ENCODE measurements at places on chromosomes 11 and 22.

DNA sequence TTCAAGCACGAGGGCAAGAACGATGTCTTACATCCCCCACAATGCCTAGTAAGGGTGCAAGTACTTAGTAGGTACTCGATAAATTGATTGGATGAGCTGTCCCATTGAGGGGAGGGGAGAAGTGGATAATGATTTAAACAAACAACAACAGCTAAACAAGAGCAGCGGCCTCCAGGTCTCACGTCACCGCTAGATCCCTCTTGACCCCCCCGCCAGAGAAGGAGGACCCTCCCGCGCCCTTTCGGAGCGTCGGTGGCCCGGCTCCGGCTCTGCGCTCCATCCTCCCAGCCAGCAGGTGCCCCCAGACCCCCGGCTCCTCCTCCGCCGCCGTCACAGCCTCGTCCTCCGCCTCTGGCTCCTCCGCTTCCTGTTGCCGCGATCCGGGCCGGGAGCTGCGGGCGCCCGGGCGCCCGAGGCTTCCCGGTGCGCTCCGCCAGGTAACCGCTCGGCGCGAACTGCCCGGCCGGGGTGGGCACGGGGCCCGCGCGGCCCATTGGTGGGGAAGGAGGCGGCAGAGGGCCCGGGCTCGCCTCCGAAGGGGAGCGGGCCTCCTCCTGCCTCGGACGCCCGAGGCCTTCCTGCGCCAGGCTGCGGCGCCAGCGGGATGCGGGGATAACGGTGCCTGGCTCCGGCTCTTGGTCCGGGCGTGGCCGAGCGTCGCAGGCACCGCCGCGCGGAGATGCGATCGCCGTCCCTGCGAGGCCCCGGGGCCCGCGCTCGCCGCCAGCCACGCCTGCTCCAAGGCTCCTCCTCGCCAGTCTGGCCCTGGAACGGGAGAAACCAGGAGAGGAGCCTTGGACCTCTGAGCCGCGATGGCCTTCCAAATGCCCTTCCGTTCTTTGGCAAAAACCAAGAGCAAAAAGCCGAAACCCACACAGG is at the start of gene TLCD5:
Gene TLCD5, plus strand, starts transcription at position 368 of the 879 bp plus-strand sequence. CDS start 2,143 bp downstream, outside the sequence.
- peak; percentile 80 for DNase-seq

DNA sequence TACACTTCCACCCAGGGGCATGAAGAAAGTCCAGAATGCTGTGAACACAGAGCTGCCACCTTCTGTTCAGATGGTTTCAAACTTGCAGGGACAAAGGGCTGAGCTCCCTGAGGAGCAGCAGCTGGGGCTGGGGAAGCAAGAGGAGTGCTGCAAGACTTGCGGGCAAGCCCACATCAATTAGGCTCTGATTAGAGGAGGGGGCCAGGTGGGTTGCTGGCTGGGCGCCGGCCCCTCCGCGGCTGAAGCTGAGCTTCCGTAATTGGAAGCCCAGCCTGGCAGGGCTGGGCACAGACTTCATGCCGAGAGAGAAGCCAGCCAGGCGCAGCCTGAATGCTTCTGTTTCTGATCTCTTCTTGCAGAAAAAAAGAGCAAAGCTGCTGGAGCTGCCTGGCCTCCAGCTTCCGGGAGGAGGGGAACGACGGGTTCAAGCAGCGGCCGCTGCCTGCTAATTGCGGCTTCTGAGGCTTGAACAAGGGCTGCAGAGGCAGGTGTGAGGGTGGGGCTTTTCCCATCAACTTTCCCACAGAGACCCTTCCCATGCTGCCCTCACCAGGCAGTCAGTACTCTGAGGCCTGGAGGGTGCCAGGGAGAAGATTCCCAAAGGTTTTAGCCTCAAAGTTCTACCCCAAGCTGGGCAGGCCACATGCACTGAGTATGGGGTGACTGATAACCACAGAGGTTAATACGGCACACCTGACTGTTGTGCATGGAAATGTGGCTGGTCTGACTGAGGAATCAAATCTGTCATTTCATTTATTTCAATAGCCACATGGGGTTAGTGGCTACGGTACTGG is 91.1 kb upstream of the LMO1 start:
- DNase-seq = no peak

- no peak for DNase-seq
Observed at GRCh38 chr11:102280245-102280833, 36.9 kb upstream of the BIRC3 start.

GRCh38 chr11:42620796-42621195 is 691.0 kb upstream of the API5 start:
- no peak for DNase-seq

DNA sequence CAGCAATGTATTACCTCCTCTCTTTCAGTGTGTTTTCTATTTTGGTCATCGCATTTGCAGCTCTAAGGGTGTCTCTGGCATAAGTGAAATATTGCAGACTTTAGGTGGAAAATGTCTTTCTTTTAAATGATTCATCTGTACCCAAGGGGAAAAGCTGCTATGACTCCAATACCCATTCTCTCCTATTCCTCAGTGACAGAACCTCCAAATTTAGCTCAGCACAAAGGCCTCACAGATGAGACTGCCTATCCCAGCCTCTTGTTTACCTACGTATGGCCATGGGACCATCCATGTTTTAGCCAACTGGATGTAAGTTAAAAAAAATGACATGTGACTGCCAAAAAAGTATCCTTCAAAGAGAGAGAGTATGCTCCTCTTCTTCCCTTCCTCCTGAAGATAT is 7.9 kb downstream of the MTMR2 start:
- DNase-seq = no peak

GRCh38 chr11:106133529-106133928 is 56.1 kb downstream of the AASDHPPT start:
- no peak for DNase-seq

DNA sequence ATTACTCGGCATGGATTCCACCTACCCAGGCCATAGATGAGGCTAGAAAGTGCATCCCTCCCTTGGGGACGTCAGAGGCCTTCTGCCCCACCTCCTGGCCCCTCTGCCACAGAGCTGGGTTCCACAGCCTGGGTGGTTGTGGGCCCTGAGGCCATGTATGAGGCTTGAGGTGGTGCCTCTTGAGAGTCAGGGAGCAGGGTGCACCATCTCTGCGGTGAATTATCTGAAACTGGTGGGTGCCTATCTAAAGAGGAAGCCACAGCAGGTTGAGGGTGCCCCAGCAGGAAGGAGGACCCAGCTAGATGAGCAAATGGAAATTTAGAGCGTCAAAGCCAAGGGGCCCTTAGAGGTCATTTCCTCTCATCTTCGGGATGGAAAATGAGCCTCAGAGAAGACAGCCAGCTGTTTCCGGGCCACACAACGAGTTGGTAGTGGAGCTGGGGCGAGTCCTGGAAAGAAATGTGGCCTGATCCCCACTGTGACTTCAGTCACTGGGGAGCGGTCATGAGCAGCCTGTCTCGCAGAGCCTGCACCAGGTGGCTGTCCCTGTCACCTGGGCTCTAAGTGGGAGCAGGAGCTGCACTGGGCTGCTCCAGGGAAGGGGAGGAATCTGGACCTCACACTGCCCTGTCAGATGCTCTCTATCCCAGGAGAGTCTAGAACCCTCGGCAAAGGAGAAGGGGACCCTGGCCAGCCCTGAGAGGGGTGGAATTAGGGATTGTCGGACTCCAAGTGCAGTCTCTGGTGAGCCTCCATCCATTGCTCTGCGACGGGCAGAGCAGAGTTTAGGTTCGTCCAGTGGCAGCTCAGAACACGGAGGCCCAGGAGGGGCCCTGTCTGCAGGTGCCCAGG is 7.3 kb downstream of the ADORA2A start:
- no peak for DNase-seq

GRCh38 chr11:128311742-128312719 is 275.3 kb downstream of the ETS1 start:
- no peak for DNase-seq

DNA sequence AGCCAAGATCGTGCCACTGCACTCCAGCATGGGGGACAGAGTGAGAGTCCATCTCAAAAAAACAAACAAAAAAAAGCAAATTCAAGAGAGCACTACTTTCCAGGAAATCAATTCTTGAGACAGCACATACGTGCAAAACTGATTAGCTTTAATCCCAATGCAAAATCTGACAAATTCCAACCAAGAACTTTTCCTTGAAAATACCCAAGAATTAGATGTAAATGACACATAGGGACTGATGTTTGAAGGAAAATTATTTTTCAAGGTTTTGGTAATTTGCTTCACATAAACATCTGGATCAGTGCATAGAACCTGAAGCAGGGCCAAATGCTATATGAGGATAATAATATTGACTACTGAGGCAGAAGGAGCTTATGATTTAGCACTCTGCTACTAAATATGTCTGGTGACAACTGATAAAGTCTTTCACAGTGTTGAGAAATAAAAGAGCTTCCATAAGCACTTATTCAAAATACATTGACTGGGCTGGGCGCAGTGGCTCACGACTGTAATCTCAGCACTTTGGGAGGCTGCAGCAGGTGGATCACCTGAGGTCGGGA is 8.8 kb downstream of the MAJIN start:
- DNase-seq = no peak

DNA sequence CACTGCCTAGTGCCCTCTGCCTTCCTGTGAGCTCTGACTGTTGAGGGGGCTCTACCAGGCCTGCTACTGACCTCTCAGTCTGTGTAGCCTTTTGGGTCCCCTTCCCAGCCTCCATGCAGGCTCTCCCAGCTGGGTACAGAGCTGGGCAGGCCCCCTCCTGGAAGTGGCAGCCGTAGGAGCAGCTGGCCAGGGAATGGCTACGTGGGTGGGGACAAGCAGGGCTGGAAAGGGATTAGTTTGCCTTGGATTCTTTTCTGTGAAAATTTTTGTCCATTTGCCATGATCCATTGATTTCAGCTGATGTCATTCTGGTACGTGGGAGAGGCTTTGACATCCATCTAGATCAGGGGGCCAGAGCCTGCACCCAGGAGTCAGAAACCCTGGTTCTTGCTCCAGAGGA is 23.9 kb upstream of the NECTIN1 start:
- DNase-seq = no peak

GRCh38 chr11:36027731-36028130 is 83.9 kb downstream of the LDLRAD3 start:
- DNase-seq = no peak

DNA sequence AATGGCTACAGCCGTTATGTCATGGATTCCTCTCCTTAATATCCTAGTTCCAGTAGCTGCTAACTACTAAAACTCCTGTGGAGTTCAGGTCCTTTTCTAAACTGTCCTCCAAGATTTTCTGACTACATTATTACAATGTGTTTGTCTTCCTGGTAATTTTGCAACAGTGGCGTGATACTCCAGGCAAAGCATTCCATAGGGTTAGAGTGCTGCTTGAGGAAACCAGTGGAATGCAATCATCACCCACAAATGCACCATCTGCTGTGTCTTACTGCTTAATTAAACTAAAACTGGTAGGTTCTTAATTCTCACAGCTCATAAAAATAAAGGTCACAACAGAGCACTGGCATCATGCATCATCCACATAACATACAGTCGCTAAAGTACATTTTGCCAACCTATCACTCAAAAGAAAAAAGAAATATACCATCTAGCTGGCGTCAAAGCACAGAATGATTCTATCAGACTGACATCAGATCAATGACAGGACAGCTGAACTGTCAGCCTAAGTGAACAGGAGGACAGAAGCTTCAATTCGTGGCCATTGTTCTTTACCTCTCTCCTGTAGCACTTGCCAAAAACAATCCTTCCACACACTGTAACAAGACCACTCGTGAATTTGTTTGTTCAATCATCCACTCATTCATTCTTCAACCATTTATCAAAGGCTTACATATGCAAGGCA is 182.5 kb downstream of the CADM1 start:
- no peak for DNase-seq

DNA sequence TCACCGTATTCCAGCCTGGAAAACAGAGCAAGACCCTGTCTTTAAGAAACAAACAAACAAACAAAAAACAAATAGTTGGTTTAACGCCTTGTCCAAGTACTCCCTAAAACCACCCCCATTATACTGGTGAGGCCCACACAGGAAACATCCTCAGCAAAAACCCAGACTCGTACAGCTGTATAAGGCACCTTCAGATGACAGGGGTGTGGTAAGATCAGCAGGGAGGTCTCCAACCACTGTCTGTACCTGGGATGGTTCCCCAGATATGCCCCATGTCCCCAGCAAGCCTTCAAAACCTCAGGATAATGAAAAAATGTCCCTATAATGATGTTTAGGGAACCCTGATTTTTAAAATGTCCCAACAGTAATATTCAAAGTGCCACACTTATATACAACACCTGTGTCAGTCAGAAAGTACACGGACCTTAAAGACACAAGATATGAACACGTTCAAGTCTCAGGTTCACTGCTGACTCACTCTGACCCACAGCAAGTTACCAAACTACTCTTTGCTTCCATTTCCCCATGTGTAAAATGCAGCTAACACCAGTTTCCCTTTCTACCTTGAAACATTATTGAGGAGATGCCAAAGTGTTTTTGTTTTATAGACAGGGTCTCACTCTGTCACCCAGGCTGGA is 9.3 kb downstream of the SF3A1 start:
- DNase-seq = no peak

DNA sequence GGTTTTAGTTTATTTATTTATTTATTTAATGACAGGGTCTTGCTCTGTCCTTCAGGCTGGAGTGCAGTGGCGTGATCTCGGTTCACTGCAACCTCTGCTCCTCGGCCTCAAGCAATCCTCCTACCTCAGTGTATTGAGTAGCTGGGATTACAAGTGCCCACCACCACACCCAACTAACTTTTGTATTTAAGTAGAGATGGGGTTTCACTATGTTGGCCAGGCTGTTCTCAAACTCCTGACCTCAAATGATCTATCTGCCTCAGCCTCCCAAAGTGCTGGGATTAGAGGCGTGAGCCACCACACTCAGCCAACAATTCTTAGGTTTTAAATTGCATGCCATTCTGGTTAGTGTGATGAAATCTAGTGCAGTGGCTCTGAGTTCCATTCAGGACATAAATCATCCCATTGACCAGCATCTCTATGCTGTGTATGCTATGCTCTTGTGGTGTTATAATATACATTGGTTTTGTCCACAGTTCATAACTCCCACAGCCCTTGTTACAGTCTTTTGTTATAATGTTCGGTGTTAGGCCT is 28.5 kb downstream of the ZNF280B start:
- no peak for DNase-seq

- no peak for DNase-seq
Observed at GRCh38 chr22:36977401-36977861, 41.8 kb downstream of the TST start.

- DNase-seq = no peak
Observed at GRCh38 chr11:43217849-43218248, 93.9 kb upstream of the API5 start.

DNA sequence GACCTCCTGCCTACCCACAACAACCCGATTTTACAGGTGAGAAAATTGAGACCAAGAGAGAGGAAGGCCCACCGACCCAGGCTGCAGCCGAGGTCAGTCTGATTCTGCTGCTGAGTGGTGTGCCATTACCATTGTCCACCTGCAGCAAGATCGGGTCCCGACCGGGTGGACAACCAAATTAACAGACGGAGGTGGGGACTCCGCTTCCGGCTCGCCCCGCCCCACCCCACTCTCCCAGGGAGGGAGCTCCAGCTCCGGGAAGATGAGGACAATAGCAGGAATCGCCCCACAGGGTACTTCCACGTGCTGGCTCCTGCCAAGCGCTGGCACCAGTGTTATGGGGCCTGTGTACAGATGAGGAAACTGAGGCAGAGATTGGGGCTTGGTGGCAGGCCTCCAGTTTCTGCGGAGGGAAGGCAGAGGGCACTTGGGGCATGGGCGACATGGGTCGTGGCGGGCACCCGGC is 425 bp upstream of the KDELR3 start:
- DNase-seq = no peak

GRCh38 chr22:42994917-42995562 is 19.9 kb downstream of the PACSIN2 start:
- peak; percentile 56 for DNase-seq

- DNase-seq = peak; percentile 15
Observed at GRCh38 chr11:72091292-72091691, 10.6 kb downstream of the LRRC51 start.
